ENCODE measurements at places on chromosomes 6 and 20.
A peak's percentile ranks its signal among the peaks of the same experiment; 100 is the strongest.

GRCh38 chr20:32991792-32992641 lies 12.2 kb downstream of the SUN5 start:
- no peak for DNase-seq

- DNase-seq, result no peak
Measured at GRCh38 chr6:13288481-13288880, 39.9 kb downstream of the TBC1D7 start.

GRCh38 chr6:37776566-37776965 lies 43.0 kb upstream of the ZFAND3 start:
- no peak for DNase-seq

DNA sequence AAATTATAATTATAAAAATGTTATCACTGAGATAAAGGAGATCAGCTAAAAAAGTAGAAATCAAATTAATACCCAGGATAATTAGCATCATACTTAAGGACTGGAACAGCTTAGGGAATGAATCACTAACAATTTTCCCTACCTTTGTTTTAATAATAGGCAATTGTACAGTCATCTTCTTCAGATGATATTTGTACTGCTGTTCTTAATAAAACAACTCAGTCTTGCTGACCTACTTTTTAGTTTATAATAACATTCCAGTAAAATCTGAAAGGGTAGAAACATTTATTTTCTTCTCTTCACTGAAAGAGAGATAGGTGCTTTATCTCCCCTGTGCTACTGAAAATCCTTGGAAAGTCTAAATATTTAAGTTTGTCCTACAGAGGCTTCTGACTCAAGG lies 271.2 kb upstream of the THEMIS start:
- DNase-seq, result no peak

GRCh38 chr6:168120390-168121302 lies 41.6 kb upstream of the FRMD1 start:
- DNase-seq, result no peak

DNA sequence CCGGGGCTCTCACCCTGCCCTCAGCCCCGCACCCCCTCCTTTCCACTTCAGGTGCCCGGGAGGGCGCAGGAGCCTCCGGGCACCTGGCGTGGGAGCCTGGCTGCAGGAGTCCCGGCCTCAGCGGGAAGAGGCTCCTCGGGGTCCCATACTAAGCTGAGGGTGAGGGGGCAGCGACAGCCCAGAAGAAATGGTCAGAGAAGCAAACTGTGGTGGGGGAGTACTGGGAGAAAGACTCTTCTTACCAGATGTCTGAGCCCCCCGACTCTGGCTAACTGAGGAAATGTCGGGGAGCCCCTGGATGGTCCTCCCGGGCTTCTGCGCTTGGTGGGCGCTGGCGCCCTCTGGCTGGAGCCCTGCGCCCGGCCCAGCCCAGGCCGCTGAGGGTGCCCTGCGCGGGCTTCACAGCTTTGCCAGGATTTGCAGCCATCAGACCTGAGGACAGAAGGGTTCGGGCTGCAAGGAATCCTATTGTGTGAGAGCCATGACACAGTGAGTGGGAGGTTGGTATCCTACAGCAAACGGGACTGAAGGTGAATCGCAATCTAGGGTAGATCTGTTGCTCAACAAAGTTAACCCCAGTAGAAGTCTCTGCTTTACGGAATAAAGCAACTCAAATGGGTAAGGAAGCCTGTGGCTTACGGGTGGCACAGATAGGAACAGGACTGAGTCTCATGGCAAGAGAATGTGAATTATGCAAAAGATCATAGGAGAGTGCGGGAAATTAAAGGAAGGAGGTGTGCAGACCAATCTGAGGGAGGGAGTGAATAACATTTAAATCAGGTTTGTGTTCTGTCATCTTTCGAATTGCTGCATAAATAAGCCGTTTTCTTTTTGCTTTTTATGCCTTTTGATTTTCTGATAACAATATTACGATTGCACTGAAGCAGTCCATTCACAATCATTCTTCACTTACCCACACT lies 639 bp upstream of the RCAN2 start:
- peak; percentile 10 for DNase-seq

DNA sequence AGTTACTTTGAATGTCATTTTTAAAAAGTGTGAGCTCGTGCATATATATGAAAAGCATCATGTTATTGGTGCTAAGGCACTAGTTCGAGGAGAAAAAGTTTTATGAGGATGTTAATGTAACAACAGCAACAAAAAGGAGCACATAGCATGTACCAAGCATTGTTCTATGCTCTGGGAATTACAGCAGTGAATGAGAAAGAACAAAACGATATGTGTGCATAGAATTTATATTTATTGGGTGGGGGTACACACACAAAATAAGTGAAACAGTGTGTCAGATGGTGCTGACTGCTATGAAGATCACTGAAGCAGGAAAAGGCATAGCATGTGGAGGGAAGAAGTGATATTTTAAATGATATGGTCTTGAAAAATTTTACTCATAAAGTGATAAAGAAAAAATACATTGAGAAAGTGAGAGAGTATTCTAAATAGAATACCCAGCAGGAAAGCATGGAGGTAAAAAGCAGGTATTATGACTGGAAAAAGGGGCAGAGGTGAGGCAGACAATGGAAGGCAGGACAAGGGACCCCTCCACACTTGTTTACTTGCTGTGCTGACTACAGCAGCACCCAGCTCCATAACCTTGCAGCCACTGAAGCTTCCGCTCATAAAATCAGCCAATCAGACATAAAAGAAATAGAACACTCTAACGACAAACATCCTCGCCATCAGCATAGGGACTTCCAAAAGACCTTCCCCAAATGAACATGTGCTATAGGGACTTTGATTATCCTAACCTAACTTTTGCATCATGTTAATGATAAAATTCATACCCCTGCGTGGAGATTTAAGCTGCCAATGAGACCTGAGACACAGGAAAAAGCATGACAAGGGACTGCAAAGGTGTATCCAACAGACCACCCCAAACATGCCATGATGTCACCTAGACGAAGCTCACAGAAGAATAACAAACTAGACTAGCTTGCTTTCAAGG lies 119.9 kb downstream of the HFE start:
- no peak for DNase-seq
